Activated CD4-positive, alpha-beta T cell treated with anti-CD3 and anti-CD28 coated beads, Interleukin-2, amount 50 U/mL, for 24 hours (primary cell): ENCODE measurements at places on chromosomes 1 and 21.

DNA sequence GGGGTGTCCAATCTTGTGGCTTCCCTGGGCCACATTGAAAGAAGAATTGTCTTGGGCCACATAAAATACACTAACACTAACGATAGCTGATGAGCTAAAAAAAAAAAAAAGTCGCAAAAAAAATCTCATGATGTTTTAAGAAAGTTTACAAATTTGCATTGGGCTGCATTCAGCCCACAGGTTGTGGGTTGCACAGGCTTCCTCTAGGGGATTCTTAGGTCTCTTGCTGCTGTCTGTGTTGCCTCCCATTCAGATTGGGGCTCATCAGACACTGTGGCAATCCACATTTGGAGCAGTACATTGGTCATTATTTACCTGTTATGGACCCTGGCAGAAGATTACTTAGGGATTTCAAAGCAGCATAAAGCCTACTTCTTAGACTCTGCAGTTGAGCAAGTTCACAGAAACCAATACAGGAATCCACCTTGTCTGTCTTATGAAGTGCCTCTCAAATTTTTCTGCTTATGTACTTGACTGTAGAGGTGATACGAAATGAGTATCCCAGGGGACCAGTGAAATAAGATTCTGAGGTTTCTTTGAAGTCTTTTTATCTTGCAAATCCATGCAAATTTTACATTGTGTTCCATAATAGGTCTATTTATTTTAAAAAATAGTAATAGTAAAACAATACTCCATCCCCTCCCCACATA, 205.5 kb downstream of the RPS6KC1 start:
- no peak for DNase-seq

GRCh38 chr1:79811173-79811572, 804.6 kb upstream of the ADGRL4 start:
- no peak for DNase-seq

DNA sequence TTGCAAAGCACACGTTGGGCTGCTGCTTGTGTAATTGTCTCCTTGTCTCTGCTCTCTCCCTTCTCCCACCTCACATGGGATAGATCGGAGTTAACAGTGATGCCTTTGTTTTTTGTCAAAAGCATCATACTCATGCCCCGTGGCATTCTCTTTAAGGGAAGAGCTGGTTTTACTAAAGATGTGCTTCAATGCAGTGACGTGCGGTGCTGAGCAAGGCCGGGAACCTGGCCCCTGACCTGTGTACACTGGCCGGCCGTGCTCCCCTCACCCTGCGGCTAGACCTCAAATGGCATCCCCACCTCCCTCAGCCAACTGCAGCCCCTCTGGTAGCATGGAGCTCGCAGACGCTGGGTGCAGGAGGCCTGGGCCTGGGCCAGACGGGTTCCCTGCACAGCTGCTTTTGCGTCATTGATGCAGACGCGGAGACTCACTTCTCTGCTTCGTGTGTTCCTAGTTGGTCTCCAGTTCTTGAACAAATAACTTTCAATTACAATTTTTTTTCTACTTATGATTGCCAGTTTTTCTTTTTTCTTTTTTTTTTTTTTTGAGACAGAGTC, 19.9 kb downstream of the AGPAT3 start:
- no peak for DNase-seq

DNA sequence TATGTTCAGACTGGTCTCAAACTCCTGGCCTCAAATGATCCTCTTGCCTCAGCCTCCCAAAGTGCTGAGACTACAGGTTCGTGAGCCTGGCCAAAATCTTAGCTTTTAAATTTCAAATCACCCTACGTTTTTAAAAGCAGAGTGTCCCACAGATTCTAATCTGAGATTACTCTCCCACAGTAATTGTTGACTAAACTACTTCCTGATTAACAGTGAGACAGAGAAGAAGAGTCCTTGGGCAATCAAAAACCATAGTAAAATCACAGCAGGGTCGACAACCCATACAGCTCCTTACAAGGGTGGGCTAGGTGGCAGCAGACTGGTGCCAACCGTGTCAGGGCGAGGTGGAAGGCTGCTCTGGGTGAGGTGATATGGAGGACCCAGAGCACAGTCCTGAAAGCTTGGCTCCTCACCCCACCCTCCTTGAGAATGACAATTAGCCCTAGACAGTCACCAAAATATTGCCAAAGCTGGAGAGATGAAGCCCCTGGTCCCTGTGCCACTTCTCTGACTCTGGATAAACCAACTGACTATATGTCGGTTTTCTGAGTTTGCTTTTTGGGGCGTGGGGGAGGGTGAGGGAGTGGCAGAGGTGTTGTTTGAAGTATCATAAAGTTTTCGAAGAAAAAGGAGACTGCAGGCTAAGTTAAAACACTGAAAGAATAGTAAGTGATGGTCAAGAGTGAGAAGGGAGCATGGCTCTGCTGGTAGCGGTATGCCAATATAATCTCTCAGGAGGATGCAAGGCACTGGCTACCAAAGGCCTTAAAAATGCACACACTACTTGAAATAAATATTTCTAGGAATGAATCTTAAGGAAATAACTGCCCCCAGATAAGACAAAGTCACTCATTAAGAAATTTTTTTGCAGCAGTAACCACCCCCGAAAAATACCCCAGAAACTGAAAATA, 86.8 kb downstream of the SLC45A1 start:
- DNase-seq = no peak

- DNase-seq = no peak
These were observed 23.1 kb upstream of the PAXBP1 start for GRCh38 chr21:32794644-32795079.

GRCh38 chr1:82991569-82991968, 1007.4 kb downstream of the TTLL7 start:
- no peak for DNase-seq

DNA sequence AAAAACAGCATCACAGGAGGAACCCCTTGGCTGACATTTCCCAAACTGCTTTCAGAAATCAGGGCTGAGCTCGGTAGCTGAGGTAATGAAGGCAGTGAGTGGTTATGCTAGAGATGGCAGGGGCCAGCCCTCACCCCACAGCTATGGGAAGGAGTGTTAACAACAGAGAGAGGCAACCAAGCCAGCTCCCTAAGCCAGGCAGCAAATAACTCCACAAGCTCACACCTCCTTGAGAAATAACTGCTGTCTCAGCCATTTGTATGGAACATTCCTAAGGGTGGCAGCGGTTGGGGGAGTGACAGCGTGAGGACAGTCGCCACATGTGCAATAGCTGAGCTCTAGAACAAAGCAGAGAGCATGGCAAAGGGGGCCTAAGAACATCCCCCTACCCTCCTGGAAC, 42.6 kb downstream of the LMX1A start:
- DNase-seq = no peak

DNA sequence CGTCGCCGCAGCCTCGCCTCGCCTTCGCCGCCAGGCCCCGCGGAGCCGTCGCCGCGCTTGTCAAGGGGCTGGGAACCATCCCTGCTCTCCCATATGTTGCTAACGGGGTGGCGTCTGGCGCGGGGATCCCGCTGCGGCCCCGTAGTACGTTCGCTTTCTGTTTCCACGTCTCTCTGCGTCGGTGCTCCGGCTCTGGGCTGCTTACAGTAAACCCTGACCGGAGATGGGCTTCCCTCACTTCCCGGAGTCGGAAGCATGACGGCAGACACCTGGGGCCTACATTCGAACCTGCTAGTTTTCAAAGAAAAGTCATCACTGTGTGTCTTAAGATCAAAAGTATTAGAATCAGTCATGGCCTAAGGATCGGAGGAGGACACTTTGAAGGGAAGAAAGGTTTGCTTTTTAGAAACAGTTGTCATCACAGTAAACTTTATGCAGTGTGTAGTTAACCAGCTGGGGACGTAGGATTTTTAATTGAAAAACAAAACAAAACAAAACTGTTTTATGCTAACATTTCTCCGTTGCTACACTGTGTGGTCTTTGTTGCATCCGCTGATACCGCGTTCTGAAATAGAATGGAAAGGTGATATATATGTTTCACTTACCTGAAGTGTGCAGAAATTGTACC, 69.0 kb downstream of the SLC35A3 start:
- DNase-seq = peak; percentile 63

DNA sequence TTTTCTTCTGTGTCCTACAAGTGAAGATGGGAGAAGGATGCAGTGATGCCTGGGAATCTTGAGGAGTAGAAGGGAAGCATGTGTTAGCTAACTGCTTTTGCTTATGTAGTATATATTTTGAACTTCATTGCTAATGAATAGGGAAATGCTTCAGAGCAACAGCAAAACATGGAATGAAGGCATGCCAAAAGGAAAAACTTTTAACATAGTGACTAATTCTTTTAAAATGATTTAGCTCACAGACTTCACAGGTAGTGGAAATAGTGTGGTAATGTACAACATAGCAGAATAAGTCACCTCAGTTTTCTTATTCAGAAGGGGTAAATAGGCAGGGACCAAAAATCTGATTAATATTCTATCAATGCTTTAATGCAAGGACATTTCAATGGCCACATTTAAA, 95.5 kb downstream of the LYPLAL1 start:
- no peak for DNase-seq

DNA sequence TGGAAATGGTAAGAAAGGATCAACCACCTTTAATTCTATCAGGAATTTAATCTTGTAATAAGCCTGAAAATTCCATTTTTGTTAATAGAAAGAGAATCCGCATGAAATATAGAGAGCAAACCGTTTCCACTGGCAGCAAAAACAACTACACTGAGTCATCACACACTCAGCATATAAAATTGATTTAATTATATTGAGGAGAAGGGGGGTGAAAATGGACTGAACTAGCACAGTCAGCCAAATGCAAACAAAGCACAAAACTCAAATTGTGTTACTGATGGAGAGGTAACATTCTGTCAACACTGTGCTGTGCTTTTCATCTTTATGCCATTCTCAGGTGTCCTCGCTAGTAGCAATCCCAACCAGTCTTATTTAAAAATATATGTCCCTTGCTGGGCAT, 1583.9 kb downstream of the MRPL39 start:
- no peak for DNase-seq

DNA sequence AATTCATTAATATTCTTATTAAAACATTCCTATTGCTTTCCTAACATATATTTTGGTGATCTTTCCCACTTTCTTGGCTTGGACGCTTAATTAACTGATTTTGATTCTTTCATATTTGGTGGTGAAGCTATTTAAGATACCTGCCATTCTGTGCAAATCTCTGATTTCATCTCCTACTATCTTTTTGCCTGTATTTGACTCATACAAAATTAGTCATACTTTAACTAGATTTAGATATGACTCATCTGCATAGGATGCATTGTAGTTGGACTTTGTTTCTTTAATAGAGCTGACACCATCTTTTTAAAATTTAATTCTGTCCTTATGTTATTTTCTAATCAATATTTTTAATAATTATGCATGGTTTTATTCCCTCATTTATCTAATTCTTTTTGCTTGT, 93.8 kb upstream of the PLPPR4 start:
- no peak for DNase-seq

DNA sequence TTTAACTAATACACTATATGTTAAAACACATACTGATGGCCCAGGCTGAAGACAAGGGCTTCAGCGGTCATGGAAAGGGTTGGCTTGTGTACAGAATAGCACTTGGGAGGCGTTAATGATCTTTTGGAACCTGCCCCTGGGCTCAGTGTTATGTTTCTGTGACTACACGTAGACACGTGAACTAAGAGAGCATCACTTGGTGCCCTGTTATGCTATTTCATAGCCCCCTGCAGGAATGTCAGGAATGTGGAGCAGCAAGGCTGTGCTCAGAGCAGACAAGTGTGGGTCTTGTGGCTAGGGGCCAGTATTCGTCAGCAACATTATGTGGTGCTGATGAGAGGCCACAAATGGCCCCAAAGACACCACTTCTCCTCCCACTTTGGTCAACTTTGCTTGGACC, 132.4 kb downstream of the MAP3K21 start:
- DNase-seq = no peak

DNA sequence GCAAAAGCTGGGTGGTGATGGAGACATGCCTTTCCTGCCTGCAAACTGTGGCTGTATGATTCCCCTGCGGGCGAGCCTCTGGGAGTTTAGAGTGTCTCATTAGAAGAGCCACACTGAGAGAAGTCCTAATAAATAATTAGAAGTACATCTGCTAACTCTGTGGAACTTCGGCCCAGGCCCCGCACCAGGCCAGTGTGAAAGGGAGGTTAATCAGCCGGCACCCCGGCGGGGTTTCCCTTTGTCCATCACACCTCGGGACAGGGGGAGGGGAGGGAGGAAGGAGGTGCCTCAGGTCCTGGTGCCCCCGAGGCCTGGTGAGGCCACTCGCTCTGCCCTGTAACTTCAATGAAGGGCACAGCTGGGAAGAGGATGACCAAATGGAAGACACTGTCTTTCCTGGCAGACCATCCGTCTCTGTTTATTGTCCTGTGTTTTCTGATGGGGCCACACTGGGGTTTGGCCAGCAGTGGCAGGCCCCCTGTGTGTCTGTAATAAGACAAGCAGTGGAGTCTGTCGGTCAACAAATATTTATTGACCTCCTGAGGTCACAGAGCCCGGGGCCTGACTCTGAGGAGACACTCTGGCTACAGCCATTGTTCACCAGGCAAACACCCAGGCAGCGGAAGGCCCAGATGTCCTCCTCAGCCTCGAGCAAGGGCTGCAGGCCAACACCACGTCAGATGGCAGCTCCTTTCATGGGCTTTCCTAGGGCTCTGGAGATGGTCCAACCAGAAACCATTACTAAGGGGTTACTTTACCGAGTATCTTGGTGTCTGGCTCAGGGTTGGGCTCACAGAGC, 267.5 kb upstream of the RAB4A start:
- no peak for DNase-seq

GRCh38 chr1:190273161-190273560, 204.5 kb downstream of the BRINP3 start:
- DNase-seq = no peak
